ENCODE measurements at places on chromosomes 3 and 15. TPM values are rescaled to one million over a fixed set of nuclear protein-coding genes. Genes with fewer than 3 reads are reported as not detected.

BOC gene
- total RNA-seq = 0.20 TPM

SLC2A2 gene
- total RNA-seq = 0.29 TPM

SNX22 gene
- 0.58 TPM for total RNA-seq

CPLX3 gene
- total RNA-seq = 0.16 TPM

DNA sequence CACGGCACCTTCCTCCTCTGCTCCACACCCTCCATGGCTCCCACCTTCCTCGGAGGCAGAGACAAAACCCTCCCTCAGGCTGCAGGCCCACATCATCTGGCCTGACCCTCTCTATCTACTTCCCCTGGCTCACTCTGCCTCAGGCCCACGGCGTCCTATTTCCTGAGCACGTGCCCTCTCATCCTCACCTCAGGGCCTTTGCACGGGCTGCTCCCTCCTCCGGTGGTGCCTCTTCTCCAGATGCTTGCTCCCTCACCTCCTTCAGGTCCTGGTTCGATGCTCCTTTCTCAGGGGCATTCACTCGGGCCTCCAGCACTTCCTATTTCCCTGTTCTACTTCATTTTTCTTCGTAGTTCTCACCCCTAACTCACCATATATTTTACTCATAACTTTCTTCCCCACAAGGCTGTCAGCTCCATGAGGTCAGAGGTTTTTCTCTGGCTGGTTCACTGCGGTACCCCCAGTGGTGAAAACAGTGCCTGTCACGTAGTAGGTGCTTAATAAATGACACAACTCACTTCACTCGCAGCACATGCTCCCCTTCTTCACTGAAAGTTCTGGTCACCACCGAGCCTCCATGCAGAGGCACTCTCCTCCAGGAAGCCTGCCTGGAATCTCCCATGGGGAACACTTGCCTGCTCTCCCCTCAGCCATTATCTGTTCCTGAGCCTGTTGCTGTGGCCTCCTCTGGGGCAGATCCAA lies 130.7 kb downstream of the WNT7A start:
- DNase-seq = no peak

GRCh38 chr3:36707623-36708409 lies 56.5 kb downstream of the DCLK3 start:
- DNase-seq = no peak

- DNase-seq = no peak
Observed at GRCh38 chr3:13596426-13597205, 47.7 kb downstream of the FBLN2 start.

DNA sequence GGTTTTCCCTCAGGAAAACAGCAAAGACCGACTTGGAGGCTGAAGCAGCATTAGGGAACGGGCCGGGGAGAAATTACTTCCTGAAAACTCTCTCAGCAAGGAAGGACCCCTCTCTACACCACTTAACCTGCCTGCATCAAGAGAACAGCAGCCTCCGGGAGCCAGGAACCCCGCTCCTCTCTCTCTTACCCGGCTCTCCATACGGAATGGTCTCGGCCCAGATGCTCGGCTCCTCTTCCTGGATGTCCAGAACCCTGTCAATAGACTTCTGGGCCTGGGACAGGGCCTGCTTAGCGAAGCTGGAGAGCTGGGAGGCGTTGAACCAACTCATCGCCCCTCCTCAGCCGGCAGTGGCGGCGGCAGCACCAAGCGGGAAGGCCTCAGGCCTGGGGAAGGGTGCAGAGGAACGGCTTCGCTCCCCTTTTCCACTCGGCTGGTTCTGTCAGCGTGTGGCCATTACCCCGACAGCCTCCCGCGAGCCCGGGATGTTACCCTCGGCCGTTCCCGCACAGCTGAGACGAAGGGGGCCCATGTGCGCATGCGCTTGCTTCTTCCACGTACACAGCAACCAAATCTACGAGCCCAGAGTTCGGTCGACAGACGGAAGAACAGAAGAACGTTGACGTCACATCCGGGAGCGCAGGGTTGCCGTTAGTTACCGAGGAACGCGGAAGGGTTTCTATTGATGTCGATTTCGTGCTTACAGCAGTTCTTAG lies at the start of gene TMF1:
TMF1 (minus strand) TSS at position 578 of the 716 bp plus-strand sequence; CDS start at position 331, 247 bp downstream.
- peak; percentile 95 for DNase-seq

GRCh38 chr3:189056646-189057335 lies 115.0 kb upstream of the TPRG1 start:
- DNase-seq = no peak

DNA sequence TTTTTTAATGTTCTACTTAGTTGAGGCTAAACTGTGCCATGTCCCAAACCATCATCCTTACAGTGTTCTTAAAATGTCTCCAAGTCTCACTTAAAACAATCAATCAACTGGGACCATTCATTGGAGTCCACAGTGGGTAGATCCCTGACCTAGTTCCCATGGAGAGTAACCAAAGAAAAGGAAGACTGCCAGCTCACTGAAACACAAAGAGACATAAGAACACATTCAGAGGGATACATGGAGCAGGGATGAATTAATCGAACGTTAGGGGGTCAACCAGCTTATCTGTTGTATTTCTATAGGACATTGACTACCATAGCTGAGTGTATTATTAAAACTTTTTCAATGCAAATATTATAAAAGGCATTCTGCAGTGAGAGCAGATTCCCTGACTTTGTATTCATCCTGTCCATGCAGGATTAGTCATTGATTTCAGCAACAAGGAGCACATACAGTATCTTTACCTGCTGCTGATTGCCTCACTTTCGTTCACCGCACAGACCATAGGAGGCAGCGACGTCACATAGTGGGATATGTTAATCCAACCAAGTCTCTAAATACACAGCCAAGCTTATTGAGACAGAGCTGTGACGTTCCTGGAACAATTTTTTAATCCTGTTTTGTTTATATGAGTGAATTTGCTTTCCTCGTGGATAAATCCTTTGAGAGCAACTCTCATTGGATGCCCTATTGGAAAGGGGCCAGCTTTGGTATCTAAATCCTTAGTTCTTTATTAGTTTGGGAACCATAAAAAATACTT lies 364.9 kb upstream of the RBMS3 start:
- DNase-seq = no peak

GOLGA6L10 gene
- 1.6 TPM for total RNA-seq

RLBP1 gene
- total RNA-seq = not detected

GRCh38 chr3:69364354-69364753 lies 21.5 kb downstream of the FRMD4B start:
- DNase-seq = no peak

- no peak for DNase-seq
Observed at GRCh38 chr3:129723558-129724324, 117.3 kb upstream of the PLXND1 start.

DNA sequence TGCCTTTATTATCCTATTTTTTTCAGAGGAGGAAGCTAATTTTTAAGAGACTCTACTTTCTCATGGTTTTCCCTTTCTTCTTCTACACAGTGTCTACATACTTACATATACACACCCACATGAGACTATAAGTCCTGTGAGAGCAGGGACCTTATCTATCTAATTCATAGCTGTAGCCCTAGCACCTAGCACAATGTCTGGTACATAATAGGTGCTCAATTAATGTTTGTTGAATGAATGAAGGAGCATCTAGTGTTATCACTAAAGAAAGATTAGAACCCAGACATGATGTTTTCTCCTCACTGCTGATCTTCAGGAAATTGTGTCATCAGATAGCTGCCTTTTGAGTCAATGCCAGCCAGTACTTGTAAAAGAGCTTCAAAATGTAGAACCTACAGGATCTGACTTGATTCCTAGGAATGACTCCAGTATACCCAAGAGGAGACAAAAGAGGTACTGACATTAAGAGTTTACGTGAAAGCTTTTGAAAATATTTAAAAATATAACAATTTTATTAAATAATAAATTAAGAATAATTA lies 2.5 kb downstream of the SCG5 start:
- no peak for DNase-seq

GRCh38 chr3:137471130-137471529 lies 293.0 kb upstream of the SOX14 start:
- DNase-seq = no peak

ONECUT1 gene
- not detected for total RNA-seq

DNA sequence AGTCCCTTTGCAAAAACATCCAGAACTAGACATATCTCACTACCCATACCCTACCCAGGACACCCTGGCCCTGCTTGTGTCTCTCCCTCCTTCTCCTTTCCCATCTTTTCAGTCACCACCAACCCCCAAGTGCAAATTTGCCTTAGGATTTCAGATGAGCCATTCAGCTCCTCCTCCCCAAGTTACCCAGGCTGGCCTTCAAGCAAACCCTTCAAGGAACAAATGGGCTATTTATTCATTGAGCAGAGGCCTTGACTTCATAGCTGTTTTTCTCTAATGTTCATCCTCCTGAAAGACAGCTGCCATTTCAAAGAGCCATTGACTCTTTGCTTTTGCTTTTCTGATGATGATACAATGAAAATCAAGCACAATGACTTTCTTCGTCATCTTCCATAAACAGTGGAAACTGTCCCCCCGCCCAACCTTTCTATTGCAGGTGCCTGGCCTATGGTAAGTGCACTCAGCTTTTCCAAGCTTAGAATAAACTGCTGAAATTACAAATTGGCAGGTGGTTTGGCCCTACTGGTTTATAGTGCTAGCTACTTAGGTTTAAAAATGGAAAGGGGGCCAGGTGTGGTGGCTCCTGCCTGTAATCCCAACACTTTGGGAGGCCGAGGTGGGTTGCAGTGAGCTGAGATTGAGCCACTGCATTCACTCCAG lies 26.1 kb upstream of the KLHL6 start:
- no peak for DNase-seq

ADAMTSL3 gene
- total RNA-seq = 0.14 TPM

DNA sequence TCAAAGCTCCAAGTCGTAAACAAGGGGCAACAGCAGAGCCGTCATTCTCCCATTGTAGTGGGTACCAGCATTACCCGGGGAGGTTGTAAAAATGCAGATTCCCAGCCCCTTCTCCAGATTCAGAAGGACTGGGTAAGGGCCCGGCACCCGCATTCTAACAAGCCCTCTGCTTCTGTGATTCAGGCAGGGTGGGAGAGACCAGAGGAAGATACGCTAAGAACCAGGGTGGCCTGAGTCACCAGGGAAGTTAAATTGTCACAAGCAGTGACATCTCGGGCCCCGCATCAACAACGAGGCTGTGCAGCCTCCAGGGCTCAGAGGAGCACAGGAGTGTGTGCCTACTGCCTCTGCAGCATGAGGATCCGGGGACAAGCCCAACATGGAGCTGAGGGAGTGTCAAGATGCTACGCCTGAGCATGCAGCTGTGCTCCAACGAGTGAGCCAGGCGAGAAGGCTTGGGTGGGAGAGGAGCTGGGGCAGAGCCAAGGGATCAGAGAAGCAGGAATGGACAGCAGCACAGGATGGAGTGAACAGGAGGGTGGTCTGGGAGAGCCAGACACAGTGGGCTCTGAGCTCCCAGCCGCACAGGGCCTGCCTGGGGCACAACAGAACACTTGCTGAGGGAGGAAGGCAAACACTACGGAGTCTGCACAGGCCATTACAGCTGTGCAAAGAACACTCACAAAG lies 68.5 kb downstream of the CPN2 start:
- DNase-seq = no peak

- no peak for DNase-seq
Observed at GRCh38 chr15:85607141-85607806, 187.5 kb downstream of the KLHL25 start.

DNA sequence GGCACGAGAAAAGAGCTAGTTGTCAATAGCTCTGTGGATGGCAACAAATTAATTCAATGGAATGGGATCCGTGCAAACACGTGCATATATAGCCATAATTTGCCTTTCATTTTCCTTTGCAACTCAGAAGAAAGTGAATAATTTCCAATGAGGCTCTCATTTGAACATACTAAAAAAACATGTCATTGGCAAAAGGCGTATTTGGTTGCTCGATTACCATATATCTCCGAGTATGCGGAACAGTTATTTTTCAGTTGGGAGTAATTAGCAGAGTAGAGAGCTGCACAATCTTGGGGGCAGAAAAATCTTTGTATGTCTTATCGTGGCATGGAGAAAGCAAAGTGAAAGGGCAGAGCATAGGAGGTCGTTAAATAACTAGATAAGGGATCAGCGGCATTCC lies 257.4 kb downstream of the SV2B start:
- no peak for DNase-seq

- DNase-seq = no peak
Observed at GRCh38 chr3:178676077-178676476, 139.8 kb downstream of the KCNMB2 start.
